ENCODE measurements at places on chromosomes 1 and 21.

DNA sequence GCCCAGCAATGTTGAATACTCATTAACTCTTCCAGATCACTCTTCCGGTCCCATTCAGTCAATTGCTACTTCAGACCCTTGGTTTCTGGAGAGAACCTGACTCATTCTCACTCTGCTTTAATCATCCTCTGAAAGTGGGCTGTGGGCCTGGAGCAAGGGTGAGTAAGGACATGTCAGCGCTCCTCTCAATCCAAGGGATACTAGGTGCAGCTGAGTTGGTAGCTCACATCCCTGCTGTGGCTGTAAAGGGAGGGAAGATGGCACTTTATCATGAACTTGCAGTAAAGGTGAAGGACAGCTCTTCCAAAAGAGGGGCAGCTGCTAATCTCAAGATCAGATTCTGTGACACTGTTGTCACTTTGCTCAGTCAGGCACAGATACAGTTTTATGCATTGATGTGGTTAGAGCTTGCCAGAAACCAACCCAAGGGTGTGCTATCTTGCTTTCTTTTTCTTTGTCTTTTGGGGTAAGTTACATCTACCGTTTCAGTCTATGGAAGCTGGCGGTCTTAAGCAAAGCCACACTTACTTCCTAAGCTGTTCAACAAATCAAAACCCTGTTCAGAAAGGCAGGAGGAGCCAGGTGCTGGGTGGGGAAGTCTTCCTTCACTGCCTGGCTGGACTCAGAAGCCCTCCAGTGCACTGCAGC lies 26.5 kb upstream of the NTPCR start:
- no peak for DNase-seq

GRCh38 chr1:23475134-23475628 lies 8.8 kb downstream of the ASAP3 start:
- DNase-seq, result peak; percentile 8

DNA sequence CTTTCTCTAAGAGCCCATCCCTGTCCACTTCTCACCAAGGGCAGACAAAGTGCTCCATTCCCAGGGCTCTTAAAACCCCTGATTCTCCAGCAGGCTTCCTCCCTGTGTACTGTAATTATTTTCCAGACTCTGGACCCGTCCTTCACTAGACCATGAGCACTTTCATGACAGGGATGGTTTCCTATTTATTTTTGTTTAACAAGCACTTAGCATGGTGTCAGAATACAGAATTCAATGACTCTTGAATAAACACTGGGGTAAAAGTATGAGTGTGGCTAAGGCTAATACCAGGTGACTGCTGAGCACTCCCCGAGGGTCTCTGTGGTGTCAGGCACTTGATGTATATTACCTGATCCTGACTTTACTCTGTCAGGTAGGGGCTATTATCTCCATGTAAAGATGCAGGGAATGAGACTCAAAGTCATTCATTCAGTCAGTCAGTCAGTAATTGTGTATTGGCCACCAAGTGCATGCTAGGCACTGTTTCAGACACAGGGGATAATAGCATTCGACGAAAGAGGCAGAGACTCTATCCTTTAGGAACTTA lies 47.2 kb downstream of the C1orf21 start:
- peak; percentile 92 for DNase-seq

DNA sequence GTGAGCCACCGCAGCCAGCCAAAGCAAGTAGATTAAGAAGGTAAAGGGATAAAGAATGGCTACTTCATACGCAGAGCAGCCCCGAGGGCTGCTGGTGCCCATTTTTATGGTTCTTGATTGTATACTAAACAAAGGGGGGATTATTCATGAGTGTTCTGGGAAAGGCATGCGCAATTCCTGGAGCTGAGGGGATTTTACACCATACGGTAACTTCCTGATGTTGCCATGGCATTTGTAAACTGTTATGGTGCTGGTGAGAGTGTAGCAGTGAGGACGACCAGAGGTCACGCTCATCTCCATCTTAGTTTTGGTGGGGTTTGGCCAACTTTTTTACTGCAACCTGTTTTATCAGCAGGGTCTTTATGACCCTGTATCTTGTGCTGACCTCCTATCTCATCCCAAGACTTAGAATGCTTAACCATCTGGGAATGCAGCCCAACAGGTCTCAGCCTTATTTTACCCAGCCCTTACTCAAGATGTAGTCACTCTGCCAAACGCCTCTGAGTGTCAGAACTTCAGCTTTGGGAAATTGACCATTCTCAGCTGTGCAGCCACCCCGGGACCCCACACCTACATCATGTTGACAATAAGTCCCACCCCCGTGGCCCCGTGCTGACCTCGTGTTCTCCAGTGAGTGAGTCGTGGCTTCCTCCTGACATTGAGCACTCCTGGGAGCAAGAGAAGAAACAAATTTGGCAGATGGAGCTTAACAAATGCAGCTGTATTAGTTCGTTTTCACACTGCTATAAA lies 149.4 kb upstream of the COL6A1 start:
- no peak for DNase-seq

- DNase-seq, result no peak
These were observed 91.7 kb downstream of the DTL start for GRCh38 chr1:212127221-212127620.

GRCh38 chr1:3779912-3780416 lies 7.4 kb downstream of the SMIM1 start:
- DNase-seq, result no peak

DNA sequence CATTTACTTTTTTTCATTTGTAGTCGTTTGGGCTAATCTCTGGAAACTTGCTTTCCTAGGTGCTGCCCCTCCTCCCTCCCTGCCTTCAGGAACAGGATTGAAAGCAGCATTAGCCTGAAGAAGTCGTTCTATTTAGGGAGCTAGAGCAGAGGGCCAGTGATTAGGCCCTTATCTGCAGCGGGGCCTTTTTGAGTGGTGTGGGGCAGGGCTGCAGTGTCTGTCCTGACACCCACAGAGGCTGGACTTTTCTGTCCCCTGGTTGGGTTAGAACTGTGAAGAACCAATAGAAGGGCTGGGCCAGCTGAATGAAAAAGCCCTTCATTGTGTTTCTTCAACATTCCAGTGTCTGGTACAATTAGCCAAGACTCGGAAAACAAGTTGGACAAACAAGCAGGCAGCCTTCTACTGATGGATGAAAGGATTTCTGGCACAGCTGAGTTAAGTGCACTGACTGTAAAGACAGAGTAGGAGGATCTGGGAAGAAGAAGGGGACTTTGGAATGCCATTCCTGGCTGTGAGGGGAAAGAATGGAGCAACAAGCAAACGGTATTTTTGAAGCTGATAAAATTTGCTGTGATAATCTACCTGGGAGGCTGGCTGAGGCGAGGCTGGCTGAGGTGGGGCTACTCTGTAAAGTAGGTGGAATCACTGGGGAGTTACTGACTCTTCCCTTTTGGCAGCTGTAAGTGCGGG lies 9.7 kb downstream of the MACF1 start:
- DNase-seq, result no peak

- peak; percentile 23 for DNase-seq
These were observed 203.3 kb upstream of the JUN start for GRCh38 chr1:58986996-58987767.

DNA sequence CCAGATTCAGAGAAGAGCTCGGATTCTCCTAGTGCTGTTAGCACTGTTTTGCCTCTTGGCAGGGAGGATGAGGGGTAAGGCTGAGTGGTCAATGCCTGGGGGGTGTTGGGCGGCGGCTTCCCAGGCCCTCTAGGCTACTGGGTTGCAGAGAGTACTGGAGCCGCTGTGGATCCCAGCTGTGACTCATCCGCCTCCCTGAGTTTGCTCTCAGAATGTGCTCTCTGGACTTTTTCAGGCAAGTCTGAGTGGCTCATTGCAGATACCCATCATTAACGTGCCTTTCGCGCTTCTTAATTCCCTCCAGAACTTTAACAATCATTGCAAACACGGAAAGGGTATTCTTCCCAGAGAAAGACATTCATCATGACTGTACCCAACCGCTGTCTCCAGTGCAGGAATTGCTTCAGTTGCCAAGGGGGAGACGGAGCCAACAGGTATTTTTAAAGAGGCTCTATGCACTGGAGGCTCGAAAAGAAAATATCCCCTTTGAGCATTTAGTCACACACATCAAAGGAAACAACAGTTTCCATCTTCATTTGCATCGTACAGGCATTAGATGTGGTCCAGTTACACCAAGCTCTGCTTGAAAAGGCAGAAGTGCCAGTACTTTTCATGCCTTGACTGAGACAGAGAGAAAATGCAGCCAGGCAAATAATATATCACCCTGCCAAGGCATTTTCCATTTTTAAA lies 14.4 kb upstream of the CAMTA1 start:
- no peak for DNase-seq

DNA sequence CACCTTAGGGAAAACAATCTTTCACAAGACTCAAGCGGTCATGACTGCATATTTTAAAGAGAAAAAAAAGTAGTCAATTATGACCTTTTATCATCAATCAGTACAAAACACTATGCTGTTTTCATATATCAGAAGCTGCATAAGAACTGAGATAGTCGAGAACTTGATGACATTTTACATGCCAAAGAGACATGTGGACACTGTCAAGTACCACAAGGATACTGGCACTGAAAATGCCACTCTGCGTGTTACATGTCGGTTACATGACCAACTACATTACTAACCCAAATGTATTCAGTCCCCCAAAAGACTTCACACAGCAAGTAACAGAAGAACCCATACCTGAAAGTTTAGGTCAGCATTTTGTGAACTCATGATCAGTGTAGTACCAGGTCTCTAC lies 975.0 kb upstream of the ADGRL4 start:
- no peak for DNase-seq

- DNase-seq, result no peak
These were observed 3.5 kb upstream of the PLXNA2 start for GRCh38 chr1:208247696-208248095.

- peak; percentile 6 for DNase-seq
These were observed 249.6 kb upstream of the BEND5 start for GRCh38 chr1:49026230-49026811.

DNA sequence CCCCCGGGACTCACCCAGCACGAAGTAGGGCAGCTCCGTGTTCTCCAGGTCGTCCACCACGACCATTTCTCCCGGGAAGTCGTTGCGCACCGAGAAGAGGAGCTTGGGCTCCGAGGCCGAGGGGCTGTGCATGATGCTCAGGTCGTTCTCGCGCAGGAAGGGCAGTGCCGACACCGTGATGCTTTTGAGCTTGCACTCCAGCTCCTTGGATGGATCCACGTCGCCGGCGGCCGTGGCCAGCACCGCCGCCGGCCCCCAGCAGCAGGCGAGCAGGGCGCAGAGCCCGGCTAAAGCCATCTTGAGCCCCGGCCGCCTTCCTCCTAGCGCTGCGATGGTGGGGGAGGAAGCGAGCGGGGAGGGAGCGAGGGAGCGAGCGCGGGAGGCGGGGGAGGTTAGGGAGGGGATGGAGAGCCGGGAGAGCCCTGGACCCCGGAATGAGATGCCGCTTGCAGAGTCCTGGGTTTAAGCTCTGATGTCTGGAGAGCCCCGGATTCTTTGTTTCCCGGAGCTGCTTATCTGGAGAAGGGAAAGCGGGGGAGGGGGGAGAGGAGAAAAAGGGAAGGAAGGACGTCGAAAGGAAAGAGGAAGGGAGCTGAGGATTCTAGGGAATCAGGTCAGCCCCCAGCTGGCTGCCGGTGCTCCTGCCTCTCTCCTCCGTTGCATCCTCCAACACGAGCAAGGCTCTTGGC lies at the start of gene ASTN1:
ASTN1 (minus strand) TSS at position 333 of the 689 bp plus-strand sequence; CDS start at position 297, 36 bp downstream.
- DNase-seq, result peak; percentile 26

DNA sequence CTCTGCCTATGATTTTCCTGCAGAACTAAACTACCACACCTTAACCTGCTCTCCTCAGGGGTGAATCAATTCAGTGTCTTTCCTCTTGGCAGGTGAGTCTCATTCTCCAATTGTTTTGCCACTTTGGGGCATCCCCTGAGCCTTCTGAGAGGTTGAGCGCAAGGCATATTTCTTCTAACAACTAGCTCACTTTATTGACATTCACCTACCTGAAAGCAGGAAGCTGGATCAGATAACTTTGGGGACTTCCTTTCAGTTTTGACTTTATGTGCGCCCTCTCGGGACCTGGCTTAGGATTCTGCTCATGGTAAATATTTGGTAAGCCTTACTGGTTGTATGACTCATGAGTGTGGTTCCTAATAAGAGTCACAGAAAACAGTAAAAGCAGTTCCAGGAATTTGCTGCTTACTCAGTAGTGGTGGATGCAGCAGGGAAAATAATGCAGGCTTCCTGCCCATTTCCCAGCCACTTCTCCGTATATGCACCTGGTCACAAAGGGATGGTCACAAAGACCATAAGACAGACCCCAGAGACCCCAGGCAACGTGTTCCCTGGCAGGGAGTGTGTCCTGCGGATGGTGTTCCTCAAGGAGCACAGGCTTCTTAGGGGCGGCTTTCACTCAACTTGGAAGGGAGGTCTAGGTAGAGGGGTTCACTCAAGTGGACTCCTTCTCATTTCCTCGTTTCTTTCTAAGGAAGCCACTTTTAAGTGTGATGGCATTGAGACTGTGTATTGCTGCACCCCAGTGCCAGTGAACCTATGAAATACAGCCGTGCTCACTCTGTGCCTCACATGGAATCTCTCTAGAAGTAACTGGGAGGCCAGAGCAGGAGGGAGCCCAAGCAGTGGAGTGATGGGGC lies 22.0 kb upstream of the BATF3 start:
- DNase-seq, result peak; percentile 46

DNA sequence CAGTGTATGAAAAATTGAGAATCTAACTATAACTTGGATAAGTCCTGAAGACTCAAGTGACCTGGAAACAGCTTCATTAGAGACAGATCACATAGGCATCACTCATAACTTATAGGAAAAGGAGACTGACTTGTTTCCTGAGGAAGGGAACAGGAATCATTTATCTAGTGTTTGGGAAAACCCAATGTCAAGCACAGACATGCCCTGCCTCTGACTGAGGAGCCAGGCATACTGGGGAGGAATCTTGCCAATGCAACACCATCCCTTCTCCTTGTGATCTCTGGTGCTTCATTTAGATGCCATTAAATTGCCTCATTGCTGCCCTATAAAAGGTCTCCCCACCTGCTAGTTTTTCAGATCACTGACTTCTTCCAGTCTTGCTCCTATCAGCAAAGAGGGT lies 10.3 kb downstream of the LCE4A start:
- no peak for DNase-seq

DNA sequence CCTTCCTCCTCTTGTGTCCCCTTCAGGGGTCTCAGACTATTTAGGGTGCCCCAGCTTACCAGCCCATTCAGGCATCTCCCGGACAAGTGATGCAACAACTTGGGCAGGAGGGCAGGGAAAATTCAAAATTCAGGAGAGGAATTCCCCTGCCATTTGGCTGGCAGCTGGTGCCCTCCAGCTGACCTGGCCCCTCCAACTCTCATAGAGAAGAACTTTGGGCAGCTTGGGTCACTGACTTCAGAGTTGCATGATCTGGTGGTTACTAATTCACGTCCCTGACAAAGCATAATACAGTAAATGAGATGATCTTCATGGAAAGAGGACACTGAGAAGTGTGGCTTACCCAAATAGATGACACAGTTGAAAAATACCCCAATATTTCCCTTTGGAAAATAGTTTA lies at the start of gene FCAMR:
FCAMR (minus strand) TSS at position 15 of the 400 bp plus-strand sequence. CDS start 335 bp downstream, outside the sequence.
- DNase-seq, result no peak

- no peak for DNase-seq
These were observed 206.8 kb upstream of the TMEM51 start for GRCh38 chr1:14946684-14947238.

GRCh38 chr21:25254491-25255174 lies 352.6 kb downstream of the MRPL39 start:
- DNase-seq, result peak; percentile 87

All from NCI-H69 (cell line).